GM04503 (cell line): ENCODE measurements at places on chromosomes 2 and 18.

DNA sequence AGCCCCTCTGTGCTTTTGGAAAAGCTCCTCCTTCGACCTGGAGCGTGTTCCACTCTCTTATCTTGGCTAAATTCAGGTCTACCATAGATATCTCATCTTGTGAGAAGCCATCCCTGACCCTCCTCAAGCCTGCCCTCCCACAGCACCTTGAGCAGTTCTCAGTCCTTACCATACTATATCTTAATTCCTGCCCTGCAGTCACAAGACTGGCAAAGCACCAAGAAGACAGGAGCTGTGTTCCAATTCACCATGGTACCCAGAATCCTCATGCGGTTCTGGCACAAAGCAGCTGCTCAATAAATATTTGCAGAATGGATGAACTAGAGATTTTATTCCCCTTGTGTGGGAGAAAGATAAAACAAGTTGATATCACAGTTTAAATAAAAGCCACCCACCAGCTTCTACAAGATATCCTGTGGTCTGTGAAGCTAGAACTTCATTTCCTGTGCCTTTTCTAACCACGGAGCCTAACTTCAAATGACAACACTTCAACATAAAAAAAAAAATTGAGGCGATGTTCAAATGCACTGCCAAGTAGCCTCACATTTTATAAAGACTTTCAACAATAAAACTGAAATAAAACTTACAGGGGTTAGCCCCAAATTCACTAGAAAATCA is 19.5 kb downstream of the MARCHF4 start:
- DNase-seq: no peak

GRCh38 chr2:174235680-174236079 is 12.7 kb downstream of the OLA1 start:
- no peak for DNase-seq

- DNase-seq: no peak
These were observed 279.7 kb downstream of the KCNJ3 start for GRCh38 chr2:154978244-154978643.

DNA sequence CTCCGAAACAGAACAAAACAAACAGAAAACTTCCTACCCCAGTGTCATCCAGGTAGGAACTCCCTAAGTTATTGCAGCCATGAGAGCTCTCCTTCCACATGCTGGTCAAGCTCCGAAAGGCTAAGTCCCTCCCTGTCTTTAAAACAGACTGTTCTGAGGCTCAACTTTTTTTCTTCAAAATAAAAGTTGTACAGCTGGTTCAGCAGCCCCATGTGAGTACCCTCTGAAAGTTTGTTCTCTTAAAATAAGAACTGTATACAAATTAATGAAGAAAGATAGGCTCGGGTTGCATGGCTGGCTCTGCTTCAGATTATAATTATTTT is at the start of gene PDE1A:
Gene PDE1A, minus strand, starts transcription at position 119 of the 323 bp plus-strand sequence.
- no peak for DNase-seq

- DNase-seq: no peak
These were observed 93.2 kb downstream of the MIB1 start for GRCh38 chr18:21833604-21834298.

- DNase-seq: no peak
These were observed 53.4 kb downstream of the PKP4 start for GRCh38 chr2:158509928-158510797.

DNA sequence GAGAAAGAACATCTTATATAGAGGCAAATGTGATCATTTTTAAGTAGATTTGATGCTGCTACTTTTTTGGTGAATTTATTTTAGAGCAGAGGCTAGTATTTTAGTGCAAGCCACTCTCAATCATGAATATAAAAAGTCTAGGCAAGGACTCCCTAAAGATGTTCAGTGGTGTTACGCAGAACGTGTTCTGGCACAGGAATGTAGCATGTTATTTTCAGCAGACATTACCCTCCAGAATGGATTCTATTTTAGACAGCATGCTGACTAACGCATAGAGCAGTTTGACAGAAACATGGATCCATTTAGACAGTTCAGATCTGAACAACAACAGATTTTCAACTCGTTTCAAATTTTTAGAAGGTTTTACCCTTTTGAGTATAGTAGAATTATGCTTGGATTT is 54.1 kb downstream of the DSC3 start:
- DNase-seq: no peak

GRCh38 chr2:190970160-190970559 is 43.8 kb downstream of the STAT1 start:
- no peak for DNase-seq

GRCh38 chr2:189391201-189391600 is 50.1 kb upstream of the WDR75 start:
- DNase-seq: no peak

DNA sequence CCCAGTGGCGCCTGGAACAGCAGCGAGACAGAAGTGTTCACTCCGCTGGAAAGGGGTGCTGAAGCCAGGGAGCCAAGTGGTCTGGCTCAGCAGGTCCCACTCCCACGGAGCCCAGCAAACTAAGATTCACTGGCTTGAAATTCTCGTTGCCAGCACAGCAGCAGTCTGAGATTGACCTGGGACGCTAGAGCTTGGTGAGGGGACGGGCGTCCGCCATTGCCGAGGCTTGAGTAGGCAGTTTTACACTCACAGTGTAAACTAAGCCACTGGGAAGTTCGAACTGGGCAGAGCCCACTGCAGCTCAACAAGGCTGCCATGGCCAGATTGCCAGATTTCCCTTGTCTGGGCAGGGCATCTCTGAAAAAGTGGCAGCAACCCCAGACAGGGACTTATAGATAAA is 94.8 kb downstream of the RTTN start:
- no peak for DNase-seq

DNA sequence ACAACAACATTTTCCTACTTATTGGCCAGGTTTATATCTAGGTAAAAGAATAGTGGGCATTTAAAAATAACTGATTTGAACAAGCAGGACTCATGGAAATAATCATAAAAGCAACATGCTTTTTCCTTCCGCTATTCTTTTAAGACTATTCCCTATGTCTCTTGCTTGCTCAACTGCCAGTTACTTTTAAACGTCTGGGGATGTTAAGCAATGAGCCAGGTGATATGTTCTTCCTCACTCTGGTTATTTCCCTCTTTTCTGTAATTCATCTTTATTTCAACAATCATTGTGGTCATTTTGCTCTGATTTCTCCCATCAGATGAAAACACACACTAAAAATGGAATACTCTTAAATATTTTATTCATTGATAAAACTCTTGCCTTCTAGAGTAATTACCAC is 33.4 kb upstream of the SLC8A1 start:
- no peak for DNase-seq

GRCh38 chr2:207037896-207038295 is 98.6 kb downstream of the CPO start:
- DNase-seq: no peak

DNA sequence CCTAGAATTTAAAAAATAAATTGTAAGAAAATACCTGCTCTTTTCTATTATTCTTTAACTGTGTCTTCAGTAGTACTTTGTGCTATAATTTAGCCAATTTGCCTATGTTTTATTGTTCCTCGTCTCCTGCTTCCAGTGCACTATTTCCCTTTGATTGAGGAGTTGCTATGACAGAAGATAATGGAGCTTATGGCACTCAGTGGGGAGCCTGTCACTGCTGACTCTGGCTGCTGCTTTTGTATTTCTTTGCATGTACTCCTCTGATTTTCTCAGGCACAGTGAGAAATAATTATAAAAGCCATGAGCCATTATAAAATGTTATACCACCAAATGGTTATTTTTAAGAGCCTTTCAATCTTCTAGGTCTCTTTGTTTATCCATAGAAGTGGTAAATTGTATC is 1310.8 kb upstream of the SLC39A10 start:
- DNase-seq: no peak

DNA sequence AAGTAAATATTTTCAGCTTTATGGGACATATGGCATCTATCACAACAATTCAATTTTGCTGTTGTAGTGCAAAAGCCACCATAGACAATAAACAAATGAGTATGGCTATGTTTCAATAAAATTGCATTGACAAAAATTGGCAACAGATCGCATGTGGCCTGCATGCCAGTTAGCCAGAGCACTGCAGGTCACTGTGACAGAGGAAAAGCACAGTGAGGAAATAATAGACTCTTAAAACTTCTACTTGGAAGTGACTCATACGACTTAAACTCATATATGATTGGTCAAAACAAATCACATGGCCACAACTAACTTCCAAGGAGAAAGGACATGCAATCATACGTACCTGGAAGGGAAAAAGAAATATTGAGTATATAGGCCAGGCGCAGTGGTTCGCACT is 44.4 kb downstream of the EXOC6B start:
- no peak for DNase-seq

DNA sequence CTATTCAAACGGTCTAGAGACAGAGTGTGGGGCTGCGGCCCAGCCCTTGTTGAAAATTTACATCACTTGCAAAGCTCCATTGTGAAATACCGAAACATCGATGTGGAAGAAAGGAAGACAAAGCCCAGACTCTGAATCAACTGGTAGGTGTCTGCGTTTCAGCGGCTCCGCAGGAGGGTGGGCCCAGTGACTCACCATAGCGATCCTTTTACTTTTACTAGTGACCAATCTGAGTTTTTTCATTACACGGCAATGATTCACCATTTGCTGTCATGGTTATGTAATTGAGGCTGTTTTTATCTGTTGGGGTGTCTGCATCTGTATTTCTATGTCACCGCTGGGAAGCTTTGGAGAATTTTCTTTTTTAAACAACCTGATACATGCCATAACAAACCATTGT is 66.6 kb upstream of the ODC1 start:
- DNase-seq: peak; percentile 14

DNA sequence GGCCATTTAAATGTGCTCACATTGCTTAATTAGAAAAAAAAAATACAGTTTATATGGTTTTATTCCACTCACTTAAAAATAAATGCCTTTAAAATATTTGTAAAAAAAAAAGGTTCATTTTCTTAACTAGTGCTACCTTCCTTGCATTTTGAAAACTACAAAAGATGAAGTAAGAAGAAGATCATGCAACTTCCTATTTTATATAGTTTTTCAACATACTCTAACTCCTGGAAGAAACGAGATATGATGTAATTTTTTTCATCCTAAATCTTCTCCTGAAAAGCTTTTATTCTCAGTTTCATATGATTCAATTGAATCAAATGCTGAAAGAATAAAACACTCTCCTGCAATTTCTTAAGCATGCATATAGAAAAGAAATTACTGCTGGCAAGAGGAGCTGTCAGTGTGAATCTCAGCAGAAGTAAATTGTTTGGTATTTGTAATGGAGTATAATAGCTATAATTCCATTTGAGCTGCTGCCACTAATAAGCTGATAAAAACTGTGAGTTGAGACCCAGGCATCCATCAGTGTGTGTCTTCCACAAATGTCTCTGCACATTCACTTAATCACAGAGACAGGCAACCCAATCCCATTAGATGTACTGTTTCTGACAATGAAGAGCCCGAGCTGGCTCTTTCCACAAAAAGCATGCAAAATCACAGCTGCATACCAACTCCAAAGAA is 3.7 kb downstream of the FTCDNL1 start:
- DNase-seq: no peak

DNA sequence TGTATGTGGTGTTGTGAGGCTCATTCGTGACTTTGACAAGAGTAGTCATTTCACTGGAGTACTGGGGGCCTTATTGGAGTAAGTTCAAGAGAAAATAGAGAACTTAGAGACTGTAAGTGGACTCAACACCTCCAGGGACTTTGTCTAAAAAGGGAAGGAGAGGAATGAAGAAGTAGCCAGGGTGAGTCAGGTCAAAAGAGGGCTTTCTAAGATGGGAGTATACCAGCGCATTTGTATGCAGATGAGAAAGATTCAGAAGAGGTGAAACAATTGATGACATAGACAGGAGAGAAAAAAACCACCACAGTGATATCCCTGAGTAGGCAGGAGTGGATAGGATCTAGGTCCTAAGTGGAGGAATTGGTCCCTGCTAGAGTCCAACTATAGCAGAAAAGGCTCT is 246.8 kb downstream of the IKZF2 start:
- DNase-seq: no peak

- no peak for DNase-seq
These were observed 188.7 kb upstream of the SIX3 start for GRCh38 chr2:44752761-44753160.

DNA sequence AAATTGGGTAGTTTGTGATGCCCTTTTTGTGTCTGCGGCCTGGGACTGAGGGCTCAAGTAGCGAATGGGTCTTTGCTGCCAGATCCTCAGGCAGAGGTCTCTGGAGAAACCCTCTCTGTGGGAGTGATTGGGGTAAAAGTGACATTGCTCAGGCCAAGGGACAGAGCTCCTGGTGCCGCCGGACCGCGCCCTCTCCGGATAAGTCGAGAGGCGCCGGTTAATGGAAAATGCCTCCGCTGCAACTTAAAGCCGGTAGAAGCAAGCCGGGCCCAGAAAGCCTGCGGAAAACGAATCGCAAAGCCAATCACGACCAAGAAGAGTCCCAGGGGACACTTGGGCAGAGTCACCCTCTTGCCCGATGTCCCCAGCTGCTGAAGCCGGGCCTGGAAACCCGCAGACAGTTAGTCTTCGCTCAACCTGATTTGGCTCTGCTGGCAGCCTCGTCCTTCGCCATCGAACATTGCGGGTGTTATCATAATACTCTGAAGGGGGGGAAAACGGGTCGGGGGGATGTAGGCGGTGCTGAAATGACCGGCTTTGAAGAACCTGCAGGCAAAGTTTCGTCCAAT is 352 bp upstream of the HOXD12 start:
- no peak for DNase-seq
